Skin of body (tissue), 3 donors: ENCODE measurements at places on chromosomes 6 and 20.

DNA sequence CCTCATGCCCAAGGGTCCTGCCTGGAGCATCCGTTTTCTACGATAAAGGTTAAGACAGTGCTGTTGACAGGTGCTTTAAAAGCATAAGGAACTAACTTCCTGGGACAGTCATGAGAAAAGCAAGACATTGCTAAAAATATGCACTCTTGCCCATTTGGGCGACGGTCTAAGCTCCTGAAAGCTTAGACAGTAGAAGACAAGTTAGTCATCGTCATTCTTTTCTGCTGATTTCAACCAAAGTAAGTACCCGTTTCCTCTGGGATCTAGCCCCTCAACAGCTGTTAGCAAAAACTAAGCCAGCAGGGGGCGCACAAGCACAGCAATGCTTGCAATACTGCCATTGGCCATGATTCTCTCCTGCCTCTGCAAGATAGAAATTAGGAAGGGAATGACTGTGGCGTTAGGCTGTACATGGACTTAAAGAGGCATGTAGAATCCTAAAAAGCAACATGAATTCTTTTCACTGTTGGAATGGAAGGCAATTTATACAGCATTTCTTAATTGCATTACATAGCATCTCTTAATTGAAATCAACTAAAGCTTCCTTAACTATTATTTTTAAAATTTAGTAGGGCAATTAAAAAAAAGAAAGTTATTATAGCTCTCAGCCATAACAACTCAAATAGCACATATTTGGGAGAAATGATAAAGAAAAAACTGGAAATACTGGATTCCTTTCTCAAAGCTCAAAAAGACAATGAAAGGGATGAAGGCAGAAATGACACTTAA is 147.8 kb upstream of the RALGAPA2 start:
- peak; percentile 70 for DNase-seq

- DNase-seq, result no peak
These were observed 38.1 kb upstream of the OPN5 start for GRCh38 chr6:47743744-47744143.

DNA sequence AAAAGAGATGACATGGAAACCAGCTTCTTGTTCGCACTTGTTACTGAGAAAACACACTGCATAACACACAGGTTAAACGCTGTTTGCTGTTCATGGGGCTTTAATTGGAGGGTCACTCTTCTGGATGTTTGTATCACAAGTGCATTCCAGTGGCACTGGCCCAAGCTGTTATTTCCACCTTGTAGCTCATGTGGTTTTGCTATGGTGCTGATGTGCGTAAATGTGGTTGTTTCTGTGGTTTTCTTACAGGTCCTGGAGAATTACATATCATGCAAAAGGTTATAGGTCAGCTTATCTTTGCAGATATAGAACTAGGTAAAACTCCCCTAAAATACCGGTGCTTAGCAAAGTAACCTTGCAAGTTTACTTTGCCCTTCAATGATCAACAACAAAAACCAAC is 89.3 kb upstream of the AHI1 start:
- DNase-seq, result no peak

GRCh38 chr20:62543470-62544302 is 67.9 kb upstream of the GATA5 start:
- no peak for DNase-seq

- no peak for DNase-seq
These were observed 25.8 kb upstream of the PTPN1 start for GRCh38 chr20:50484271-50484976.

DNA sequence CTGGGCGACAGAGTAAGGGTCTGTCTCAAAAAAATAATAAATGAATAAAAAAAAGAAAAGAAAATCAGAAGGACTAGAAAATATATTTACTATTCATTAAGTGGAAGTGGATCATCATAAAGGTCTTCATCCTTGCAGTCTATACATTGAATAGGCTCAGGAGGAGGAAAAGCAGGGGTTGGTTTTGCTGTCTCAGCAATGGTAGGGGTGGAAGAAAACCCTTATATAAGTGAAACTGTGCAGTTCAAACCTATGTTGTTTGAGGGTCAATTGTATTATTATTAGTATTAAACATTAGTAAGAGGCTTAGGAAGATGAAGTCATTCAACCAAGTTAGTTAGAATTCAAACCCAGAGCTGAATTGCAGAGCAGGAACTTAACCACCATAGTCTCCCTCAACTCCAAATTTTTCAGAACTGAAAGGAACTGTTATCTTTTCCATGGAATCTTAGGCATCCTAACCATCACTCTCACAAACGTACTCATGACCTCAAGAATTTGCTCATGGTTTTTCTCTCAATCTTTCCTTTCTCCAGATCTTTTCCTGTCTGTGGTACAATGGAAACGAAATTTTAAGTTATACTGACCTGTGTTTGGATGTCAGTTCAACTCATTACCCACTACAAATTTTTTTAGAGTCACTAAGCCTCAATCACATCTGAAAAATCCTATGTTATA is 7.7 kb upstream of the SMIM13 start:
- no peak for DNase-seq

- DNase-seq, result no peak
These were observed 43.6 kb upstream of the FAM83B start for GRCh38 chr6:54802775-54803634.

- no peak for DNase-seq
These were observed 14.2 kb upstream of the FAM8A1 start for GRCh38 chr6:17585766-17586490.

DNA sequence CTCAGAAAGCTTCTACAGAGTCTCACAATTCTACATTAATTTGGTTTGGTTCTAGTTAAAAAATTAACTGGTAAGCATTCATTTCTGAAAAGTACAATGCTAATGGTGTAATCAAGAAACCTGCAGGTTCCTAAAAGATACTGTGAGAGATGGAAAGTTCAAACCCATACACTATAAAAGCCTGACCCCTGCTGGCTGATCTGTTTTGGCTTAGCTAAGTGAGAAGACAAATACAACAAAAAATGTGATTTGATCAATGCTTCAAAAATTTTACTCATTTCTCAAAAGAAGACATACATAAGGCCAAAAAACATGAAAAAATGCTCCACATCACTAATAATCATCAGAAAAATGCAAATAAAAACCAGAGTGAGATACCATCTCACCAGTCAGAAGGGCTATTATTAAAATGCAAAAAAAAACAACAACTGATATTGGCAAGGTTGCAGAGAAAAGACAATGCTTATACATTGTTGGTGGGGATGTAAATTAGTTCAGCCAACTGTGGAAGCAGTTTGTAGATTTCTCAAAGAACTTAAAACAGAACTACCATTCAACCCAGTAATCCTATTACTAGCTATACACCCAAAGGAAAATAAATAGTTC is 102.8 kb downstream of the MOXD1 start:
- DNase-seq, result peak; percentile 51

- peak; percentile 55 for DNase-seq
These were observed 637 bp upstream of the HIVEP2 start for GRCh38 chr6:142945446-142946180.

- peak; percentile 57 for DNase-seq
These were observed 11.3 kb downstream of the TFAP2A start for GRCh38 chr6:10403385-10404106.

DNA sequence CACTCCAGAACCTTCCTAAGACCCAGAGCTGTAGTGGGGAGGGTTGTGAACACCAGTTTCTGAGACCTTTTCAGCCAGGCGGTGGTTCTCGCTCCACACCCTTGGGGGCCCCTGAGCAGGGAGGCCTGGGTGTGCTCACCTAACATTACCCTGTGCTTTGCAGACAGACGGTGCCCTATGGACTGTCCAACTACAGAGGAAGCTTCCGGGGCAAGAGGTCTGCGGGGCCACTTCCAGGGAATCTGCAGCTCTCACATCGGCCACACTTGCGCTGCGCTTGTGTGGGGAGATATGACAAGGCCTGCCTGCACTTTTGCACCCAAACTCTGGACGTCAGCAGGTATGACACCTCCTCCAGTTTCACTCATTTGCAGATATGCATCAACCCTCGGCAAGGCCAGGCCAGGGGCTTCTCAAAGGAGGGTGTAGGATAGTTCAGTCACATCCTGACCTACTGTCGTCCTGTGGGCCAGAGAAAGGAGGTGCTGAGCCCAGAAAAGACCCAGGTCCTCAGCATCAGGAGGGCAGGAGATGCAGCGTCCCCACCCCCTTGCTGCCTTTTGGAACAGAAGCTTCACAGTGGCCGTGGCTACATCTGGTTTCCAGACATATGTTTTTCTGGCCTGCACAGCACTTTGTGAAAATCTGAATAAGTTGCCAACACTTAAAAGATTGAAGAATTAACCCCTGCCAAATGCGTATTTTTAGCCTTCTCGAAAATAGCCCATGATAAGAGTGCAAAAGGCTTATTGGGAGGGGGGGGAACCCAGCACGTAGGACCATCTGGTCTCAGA is 20.6 kb downstream of the EDN3 start:
- peak; percentile 46 for DNase-seq

- DNase-seq, result no peak
These were observed 51.9 kb downstream of the B4GALT5 start for GRCh38 chr20:49661560-49662329.

GRCh38 chr6:134267917-134268361 is 50.0 kb downstream of the SGK1 start:
- DNase-seq, result no peak

DNA sequence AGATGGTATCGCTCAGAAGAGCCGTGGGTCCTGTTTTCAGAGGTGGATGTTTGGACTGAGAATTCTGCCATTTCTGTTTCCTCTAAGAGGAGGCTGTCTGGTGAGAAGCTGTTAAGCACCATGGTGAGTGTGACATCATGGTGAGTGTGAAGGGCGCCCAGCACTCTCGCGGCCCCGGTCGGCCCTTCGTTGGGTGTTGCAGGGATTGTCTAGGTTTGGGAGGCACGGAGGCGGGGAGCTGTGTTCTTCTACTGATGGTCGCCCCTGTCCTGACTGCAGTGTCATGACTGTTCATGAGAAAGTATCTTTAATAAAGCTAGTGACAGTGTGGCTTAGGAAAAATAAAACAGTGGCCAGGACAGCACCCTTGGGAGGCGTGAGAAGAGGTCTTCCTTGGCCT is 70.4 kb downstream of the NOL4L start:
- no peak for DNase-seq

DNA sequence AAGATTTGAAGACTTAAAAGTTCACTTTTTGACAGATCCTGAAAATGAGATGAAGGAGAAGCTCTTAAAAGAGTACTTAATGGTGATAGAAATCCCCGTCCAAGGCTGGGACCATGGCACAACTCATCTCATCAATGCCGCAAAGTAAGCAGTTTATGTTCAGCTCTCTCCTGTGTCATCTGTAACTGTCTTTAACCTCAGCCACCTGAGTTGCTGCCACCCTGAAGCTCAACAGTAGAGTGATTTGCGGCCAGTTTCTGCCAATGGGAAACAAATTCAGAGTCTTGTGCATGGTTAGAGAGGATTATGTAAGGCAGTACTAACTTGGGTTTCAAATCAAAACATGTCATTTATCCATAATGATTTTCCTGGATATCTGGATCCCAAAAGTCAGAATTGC is 10.1 kb downstream of the TNFAIP3 start:
- DNase-seq, result no peak

DNA sequence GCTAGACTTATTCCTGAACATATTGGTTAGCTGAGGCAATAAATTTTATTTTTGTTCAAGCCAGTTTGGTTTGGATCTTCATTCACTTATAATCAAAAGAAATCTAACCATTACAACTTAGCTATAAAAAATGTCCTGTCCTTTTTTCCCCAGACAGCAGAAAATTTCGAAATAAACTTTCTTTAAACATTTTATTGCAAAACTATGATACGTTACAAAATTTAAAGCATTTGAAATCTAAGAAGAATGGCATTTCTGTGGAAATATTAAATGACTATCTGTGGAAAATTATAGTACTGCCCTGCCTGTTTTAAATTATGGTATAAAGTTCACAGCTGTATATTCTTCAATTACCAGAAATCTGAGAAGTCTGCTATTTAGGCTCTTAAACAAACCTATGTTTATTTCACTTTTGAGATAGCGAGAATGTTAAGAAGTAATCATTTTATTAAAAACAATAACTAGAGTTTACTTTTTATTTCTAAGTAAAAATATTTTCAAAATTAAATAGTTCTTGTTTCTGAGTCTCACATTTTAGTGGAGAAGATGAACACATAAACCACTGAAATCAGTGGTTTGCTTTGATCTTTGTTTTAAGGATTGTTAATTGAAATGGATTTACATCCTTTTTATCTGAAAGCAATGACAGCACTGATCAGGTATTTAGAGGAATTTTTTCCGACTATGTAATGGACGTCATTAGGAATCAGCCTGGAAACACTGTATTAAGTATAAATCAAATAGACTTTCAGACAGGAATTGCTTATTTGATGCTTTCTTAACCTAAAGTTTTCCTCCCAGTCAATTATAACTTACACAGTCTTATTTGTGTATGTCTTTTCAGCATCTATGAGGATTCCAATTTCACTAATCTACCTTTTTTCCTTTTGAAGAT is 553.7 kb downstream of the COL12A1 start:
- peak; percentile 22 for DNase-seq

DNA sequence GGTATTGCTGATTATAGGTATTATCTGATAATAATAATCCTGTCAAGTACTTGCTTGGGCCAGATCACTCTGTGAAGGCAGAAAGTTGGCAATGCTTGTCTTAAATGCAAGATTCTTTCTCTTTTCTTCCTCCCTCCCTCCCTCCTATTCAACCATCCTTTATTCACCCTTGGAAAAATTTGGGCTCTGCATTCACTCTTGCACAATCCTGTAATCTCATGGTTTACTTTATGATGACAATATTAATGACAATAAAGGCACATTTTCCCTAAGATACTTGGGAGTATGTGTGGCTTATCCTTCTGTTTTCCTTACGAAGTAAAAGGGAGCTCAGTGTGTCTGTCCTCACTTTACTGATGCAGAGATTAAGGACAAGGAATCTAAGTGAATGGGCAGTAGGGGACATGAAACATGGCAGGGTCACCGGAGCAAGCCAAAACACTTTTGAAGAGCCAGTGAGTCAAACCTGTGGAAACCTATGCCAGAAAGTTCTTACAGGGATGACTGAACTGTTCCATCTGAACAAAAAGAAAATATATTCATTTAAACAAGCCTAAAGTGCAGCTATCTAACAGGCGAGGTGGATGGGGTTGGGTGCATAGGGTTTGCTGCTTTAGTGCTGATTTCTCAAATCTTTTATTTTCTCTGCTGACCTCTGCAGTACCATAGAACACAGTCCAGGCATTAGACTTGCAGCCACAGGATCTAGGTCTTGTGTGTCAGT is 14.6 kb upstream of the RIPOR2 start:
- DNase-seq, result no peak
